ENCODE measurements at places on chromosomes 3 and 15.

GRCh38 chr3:45425237-45425933 lies 37.0 kb downstream of the LARS2 start:
- no peak for DNase-seq

DNA sequence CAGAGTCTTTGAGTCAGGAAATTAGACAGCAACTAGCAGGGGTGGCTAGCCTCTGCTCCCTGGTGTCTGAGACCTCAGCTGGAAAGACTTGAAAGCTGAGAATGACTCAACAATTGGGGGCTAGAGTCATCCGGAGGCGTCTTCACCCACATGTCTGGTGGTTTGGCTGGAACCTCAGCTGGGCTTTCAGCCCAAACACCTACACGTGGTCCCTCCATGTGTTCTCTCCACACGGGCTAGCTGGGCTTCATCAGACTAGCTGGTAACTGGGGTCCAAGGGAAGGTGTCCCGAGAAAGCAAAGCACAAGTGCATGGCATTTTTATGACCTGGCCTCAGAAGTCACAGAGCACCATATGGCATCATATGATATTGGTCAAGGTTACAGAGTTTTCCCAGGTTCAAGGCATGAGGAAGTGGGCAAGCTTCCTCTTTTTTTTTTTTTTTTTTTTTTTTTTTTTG lies 19.9 kb upstream of the ABHD2 start:
- DNase-seq: peak; percentile 57

DNA sequence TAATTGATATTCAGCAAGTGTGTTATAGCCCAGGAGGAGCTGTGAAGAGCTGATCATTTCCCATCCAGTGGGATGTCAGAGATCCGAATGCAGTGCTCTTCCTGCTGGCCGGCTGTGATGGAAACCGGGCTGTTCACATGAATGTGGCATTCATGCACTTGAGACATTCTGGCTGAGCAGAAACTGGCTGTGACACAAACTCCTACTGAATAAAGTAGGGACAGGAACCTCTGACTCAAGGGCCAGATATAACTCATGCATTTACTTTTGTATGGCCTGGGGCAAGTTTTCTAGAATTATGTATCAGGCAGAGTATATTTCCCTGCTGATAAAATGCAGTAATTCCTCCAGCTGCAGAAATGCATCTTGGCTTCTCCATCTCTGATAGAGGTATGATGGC lies 83.4 kb upstream of the FAM3D start:
- no peak for DNase-seq

GRCh38 chr3:192772240-192772894 lies 45.0 kb upstream of the FGF12 start:
- peak; percentile 20 for DNase-seq

DNA sequence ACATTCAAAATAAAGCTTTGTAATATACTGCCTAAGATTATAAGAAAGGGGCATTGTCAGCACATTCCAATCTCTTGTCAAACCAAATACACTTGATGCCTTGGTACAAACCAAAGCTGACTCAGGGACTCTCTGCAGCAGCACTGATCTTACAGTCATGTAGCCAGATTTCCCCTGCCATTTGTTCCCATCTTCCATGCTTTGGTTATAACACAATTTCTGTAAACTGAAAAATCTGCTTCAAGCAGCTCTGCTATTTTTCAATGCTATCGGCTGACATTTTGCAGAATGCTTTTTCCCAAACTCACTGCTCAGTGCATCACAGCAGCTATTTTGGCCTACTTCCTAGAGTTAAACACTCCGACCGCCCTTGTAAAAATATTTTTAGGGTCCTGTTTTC lies 18.2 kb downstream of the PLOD2 start:
- DNase-seq: no peak

GRCh38 chr3:183385698-183386613 lies 42.5 kb downstream of the MCF2L2 start:
- peak; percentile 72 for DNase-seq

GRCh38 chr3:175260145-175260794 lies 401.1 kb downstream of the NAALADL2 start:
- DNase-seq: peak; percentile 19

- DNase-seq: peak; percentile 53
These were observed 37.6 kb upstream of the WNT5A start for GRCh38 chr3:55524565-55525244.

GRCh38 chr3:197942956-197943556 lies 6.9 kb upstream of the RPL35A start:
- DNase-seq: peak; percentile 42
